Ecto neural progenitor cell (in vitro differentiated cells): ENCODE measurements at places on chromosomes 7 and 10.

DNA sequence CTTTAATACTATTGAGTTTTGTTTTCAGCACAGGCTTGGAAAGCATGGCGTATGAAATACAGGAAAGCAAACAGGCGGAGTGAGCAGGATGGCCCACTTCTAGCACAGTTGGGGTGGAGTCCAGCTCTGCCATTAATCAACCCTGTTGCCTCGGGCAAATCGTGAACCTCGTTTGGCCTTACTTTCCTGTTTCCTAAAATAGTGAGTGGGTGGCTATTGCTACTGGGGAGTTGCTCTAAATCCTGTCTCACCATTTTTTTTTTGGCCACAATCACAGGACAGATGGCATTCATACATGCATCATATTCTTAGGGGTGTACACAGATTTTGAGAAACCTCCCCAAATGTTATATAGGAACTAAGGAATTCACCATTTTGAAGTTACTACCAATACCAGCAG is 157.8 kb downstream of the ANLN start:
- DNase-seq = no peak

GRCh38 chr10:63878428-63878827 is 357.2 kb downstream of the REEP3 start:
- no peak for DNase-seq

DNA sequence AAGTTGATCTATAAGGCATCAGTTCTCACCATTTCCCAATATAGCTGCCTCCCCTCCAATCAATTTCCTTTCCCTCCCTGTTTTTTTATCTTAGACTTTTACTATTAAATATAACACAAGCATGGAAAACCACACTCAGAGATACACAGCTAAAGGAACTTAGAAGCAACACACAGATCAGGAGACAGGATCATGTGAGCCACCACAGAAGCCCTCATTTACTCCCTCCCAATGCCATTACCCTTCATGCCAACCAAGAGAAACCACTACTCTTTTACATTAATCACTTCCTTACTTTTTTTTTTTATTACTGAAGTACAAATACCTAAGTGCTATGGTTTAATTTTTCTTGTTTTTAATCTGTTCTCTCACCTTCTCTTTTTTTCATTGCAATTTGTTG is 33.0 kb downstream of the COG5 start:
- no peak for DNase-seq

- DNase-seq = no peak
Observed at GRCh38 chr7:105298439-105298894, 90.3 kb downstream of the SRPK2 start.

- DNase-seq = no peak
Observed at GRCh38 chr10:10110844-10111490, 906.7 kb upstream of the CELF2 start.

- DNase-seq = no peak
Observed at GRCh38 chr7:108102671-108103312, 27.4 kb downstream of the LAMB4 start.

- no peak for DNase-seq
Observed at GRCh38 chr10:77455561-77455960, 182.0 kb downstream of the KCNMA1 start.

DNA sequence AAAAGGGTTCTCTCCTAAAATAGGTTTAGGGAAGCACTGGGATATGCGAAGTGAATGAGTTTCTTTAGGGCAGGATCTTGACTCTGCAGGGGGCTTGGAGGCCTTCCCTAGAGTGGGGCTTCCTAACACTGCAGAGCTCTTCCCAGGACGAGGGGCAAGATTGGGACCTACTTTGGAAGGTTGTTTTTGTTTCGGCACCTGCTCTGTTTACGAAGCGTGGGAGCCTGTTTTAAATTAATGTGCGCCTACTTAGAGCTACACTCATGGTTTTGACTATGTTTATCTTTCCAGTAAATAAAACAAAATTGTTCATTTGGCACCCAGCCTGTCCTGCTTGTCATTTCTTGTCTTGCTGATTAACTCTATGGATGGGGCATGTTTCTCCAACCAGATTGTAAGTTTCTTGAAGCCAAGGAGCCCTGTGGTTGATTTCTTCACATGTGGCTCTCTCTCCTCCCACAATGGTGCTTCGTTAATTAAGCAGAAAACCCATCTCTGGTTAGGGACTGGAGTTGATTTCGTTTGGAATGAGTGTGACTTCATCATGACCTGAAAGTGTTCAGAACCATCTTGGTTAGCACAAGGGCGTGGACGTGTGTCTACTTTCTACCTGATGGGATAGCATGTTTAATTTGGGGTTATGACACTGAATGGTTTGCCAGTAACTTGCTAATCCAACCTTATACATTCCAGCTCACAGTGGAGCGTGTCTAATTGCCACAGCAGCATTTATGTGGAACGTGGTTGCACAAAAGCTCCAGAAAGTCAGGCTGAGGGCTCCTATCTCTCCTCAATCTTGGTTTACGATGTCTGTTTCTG is 98.1 kb downstream of the TCF7L2 start:
- DNase-seq = no peak

DNA sequence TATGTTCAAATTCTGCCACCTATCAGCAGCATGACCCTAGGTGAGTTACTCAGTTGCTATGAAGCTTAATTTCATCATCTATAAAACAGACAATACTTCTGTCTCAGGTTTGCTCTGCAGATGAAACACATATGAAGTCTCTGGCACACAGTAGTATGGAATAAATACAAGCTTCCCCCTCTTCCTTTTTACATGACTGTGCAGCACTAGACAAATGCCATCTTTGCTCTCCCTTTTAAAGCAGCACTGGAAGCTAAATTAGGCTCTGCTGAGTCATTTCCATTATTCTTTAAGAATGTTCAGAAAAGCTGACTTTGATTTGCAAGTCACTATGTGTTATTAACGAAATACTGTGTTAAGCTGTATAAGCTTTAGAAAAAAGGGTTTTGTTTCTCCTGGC is 40.7 kb upstream of the ANAPC16 start:
- DNase-seq = no peak

- no peak for DNase-seq
Observed at GRCh38 chr10:43644252-43644651, 4.4 kb downstream of the ZNF32 start.

DNA sequence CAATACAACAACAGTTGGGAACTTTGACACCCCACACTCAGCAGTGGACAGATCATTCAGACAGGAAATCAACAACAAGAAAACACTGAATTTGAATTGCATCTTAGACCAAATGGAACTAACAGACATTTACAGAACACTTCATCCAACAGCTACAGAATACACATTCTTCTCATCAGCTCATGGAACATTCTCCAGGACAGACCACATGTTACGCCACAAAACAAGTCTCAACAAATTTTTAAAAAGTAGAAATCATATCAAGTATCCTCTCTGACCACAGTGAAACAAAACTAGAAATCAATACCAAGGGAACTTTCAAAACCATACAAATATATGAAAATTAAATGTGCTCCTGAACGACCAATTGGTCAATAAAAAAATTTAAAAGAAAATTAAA is 212.3 kb downstream of the DNAJC1 start:
- DNase-seq = no peak

DNA sequence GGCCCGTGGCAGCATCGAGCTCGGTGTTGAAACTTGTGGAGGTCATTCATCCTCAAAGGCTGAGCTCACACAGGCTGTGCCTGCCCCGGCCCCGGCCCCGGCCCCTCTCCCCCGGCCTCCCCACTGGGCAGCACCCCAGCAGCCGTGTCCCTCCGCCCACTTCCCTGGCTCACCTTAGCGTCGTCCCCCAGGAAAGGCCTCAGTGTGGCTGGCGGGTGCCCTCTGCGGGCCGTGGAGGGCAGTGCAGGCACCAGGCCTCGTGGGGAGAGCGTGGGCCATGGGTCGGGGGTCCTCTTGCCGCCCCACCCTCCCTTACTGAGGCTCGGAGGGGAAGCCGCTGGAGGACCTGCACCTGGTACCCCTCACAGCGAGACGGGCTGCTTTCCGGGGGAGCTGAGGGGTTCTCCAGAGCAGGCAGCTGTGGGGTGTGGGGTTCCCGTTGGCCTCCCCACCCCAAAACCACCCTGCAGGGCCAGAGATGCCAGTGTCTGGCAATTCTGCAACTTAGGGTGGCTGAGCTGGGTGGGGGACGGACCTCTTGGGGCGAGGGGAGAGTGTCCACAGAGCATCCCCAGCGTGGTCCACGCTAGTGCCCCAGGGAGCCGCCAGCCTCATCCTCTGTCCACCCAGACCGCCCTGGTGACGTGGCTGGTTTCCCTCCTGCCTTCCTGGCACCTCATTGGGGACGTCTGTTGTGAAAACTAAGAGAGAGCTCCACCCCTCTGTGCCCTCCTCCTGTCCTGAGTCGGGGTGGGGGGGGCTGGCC is 44.2 kb upstream of the DPYSL4 start:
- DNase-seq = peak; percentile 78

DNA sequence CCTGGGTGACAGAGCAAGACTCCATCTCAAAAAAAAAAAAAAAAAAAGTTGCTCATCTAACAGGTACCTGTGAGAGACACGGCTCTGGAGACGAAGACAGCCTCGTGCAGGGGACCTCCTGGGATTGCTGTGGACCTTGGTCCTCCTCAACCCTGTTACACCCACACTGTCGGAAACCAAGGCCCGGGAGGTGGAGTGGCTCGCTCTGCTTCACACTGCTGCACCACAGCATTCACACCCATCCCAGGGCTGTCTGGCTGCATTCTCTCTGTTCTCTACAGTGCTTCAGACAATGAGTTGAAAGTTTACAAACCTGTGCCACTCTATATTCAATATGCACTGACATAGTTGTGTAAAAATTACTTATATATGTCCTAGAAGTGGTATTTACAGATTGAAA is 101.0 kb upstream of the TNS3 start:
- DNase-seq = no peak

DNA sequence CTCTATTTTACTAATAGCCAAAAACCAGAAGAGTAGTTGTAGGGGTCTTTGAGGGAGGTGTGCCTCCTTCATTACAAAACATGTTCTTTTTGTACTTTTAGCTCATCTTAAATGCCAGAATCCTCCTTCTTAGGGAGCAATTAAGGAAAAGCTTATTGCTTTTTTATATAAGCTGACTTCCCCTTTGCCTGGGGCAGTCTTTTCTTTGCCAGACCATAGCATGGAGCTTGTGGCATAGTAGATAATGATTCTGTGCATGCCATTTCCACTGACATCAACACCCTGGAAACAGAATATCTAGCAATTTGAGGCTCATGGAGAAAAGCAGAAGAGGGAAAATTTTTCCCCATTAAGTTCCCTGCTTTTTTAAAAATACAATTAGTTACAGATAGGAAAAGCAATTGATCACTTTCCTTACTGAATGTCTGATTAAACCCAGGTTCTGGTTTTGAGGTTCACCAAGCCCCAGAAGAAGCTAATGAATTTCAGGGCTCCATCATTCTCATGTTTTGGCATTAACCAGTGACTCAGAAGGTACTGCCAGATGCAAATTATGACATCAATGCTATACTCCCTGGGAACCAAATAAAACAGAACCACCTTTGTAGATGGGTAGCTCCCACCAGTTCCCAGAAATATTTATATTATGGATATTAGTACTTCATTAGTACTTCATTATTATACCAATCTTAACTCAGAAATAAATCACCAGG is 410.6 kb downstream of the KCNMA1 start:
- DNase-seq = no peak

DNA sequence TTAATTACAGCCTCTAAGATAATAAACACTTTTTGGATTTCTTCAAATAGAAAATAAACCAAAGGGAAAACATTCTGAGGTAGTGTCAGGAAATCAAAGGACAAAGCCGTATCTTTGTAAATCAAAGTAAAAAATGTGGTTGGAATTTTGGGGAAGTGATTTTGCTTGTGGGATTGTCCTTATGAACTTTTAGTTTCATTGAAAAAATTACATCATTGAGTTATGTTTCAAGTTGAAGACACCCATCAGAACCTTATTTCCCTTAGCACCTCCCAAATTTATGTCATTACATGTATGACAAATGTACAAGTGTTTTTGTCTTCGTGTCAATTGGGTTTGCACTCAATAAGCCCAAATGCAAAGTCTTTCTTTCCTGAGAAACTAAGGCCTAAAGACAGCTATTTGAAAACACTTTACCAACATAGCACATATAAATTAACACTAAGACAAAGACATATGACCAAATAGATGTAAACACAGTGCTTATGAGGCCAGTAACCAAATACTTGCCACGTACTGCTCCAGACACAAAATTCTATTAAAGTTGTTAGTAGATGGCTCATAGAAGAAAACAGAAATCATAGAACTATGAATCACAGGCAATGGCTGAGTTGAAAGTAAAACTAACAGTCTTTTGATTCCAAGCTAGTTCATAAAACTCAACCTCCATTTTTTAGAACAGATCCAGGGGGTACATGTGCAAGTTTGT is 26.9 kb upstream of the LAMB4 start:
- no peak for DNase-seq

DNA sequence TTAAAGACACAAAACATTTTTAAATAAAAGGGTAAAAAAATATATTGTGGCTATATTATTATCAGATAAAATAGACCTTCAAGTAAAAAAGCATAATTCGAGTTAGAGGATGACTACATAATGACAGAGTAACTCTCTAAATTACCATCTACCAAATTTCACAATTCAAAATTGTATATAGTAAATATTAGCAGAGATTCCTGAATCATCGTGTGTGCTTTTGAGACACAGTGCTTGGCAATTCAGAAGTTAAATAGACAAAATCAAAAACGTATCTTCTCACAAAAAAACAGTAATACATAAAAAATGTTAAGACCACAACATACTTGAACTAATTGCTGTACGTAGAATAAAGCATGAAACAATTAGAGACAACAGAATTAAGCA is 110.4 kb downstream of the AHR start:
- no peak for DNase-seq

GRCh38 chr7:72430531-72430930 is 18.4 kb upstream of the CALN1 start:
- no peak for DNase-seq

DNA sequence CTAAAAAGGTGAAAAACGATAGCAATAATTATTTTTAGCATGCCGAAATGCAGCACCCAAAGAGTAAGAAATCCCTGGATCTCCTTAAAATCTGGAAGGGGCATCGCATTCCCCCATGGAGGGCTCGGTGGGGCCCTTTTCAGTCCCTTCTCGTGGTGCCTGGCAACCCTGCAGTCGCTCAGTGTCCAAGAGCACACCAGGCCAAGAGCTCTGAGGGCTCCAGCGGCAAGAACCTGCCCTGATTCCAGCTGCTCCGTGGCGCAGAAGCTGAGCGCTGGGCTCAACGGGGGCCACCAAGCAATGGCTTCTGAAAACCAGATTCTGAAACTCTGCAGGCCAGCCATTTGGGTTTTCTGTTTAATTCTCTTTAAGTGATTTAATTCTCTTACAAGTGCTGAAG is 131.2 kb downstream of the PRKAG2 start:
- DNase-seq = no peak

DNA sequence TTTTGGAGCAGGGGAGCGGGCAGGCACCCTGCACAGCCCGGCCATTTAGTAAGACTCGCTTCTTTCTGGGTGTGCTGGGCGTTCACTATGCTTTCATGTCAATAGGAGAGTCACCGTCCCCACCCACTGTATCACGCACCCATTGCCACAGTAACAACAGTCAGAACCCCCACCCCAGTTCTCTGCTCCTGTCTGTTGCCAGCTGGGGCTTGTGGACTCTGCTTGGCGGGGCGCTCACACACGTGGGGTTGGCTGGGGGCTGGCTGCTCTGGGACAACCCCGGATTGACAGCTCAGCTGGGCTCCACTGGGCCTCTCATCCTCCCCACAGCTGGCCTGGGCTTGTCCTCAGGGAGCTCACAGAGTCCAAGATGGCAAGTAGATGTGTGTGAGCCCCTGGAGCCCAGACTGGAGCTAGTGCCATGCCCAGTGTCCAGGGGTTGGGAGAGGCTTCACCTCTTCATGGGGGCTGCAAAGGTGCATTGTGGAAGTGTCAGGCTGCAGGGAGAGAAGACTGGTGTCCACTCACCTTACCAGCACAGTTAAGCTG is 59.6 kb downstream of the GLRX3 start:
- no peak for DNase-seq
